ENCODE measurements at places on chromosomes 16 and 17.

DNA sequence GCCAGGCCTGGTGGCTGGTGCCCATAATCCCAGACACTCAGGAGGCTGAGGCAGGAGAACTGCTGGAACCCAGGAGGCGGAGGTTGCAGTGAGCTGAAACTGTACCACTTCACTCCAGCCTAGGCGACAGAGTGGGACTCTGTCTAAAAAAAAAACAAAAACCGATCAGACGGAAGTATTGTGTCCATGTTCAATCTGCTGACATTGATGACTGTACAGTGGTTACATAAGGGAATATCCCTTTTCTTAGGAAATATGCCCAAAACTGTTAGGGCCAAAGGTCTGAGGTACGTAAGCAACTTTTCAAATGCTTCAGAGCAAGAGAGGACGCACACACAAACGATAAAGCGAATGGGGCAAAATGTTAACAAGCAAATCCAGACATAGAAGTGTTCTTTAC is 69.8 kb upstream of the DNAH17 start:
- DNase-seq = no peak

GRCh38 chr16:10812312-10813098 is 6.1 kb downstream of the TVP23A start:
- no peak for DNase-seq

- no peak for DNase-seq
Observed at GRCh38 chr16:624526-625070, 6.2 kb upstream of the WFIKKN1 start.

DNA sequence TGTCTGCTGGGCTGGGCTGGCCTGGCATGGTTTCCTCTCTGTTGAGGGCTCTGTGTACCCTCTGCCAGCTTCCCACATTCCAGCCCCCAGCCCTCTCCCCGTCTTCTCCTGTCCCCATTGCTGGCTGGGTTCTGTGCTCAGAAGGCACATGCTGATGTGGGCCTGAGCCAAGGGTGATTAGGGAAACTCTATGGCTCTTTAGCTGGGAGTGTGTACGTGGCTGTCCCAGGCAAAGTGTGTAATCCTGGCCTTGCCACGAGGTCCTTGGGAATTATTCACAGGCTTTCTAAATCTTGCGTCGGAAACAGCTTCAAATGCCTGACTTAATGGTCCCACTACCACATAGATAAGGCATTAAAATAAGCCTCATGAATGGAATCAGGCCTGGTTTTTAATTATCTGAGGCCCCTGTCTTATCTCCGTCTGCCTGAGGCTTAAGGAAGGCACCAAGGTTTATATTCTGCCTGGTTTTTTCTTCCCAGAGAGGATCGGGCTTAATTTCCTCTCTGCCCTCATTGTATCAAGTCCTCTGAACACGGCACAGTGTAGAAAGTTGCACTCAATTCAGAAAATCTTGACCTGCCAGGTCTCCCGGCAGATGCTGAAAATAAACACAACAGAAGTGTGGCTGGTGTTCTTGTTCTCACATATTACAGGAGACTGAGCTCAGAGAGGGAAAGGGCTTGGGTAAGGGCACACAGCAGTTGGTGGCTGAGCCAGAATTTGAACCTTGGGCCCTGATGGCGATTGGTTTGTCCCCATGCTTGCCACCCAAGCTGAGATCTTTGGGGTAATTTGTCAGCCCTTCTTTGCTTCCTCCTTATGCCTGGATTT is 52.9 kb upstream of the LGALS9 start:
- no peak for DNase-seq

GRCh38 chr17:8371786-8372185 is 4.7 kb downstream of the KRABD2 start:
- no peak for DNase-seq

GRCh38 chr16:82136956-82137821 is 32.8 kb downstream of the MPHOSPH6 start:
- DNase-seq = no peak

DNA sequence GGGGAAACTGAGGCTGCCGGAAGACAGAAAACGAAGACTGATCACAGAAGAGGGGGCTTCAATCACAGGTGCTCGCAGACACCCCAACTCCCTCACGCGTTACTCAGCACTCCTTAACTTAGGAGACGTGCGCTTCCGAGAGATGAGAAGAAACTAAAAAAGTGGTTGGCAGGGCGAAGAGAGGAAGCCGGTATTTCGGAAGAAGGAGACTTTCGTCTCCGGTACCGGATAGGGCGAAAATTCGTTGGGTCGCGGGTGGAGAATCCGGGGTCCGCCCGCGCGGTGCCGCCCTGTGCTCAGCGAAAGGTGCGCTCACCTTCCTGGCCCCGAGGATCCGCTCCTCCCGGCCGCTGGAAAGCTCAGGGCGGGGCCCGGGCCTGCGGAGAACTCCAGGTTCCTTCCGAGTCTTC is 917 bp upstream of the TBX2 start:
- DNase-seq = no peak

DNA sequence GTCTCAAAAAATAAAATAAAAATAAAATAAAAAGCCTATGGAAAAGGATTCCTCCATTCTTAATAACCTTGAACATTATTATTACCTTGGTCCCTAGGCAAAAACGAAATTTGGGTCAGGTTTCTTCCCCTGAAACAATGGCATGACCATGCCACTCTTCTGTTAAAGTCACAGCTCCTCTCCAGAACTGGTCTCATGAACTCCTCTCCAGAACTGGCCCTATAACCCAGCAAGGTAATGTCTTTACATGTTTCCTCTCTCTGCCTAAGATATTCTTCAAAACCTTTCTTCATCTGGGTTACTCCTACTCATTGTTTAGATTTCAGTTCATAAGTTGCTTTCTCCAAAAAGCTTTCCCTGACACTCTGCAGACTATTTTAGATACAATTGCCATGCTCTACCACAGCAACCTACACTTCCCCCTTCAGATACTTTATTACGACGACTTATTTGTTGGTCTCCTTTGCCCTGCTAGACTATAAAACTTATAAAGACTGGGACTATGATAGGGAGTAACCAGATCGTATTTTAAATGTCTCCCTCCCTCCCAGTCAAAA is 13.5 kb downstream of the TRIM37 start:
- DNase-seq = no peak

DNA sequence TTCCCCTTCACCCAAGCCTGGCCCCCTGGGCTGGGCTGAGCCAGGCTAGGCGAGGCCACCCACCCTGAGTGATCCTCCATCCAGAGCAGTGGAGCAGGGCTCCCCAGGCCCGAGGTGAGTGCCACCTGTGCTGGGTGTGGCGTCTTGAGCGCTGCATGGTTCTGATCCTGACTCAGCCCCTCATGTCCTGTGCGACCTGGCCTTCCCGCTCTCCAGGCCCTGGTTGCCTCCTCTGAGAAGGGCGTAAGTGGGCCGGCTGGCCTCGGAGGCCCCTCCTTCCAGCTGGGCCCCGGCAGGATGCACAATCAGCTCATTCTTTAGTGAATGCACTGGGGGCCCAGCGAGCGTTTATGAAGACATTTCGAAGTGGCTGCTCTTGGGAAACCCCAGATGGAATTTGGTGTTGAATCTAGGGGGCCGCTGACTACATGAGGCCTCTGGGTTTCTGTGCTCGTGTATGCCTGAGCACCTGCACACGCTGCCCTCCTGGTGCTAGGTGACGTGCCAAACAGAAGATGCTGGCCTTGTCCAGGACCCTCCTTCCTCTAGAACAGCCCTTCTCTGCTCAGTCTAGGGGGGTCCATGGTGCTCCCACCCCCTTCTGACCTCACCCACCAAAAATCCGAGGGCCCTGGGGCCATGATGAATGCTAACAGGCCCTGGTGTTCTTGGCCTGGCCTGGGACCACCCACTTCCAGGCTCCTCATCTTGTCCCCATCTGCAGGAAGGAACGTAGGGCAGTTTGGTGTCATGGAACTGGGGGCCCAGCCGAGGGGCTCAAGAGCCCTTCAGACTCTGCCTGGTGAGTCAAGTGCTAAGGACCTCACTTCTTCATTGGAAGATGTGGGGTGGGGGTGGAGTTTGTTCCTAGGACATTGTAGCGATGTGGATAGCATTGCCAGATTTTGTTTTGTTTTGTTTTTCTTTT is 3.6 kb upstream of the TMEM92 start:
- DNase-seq = no peak

DNA sequence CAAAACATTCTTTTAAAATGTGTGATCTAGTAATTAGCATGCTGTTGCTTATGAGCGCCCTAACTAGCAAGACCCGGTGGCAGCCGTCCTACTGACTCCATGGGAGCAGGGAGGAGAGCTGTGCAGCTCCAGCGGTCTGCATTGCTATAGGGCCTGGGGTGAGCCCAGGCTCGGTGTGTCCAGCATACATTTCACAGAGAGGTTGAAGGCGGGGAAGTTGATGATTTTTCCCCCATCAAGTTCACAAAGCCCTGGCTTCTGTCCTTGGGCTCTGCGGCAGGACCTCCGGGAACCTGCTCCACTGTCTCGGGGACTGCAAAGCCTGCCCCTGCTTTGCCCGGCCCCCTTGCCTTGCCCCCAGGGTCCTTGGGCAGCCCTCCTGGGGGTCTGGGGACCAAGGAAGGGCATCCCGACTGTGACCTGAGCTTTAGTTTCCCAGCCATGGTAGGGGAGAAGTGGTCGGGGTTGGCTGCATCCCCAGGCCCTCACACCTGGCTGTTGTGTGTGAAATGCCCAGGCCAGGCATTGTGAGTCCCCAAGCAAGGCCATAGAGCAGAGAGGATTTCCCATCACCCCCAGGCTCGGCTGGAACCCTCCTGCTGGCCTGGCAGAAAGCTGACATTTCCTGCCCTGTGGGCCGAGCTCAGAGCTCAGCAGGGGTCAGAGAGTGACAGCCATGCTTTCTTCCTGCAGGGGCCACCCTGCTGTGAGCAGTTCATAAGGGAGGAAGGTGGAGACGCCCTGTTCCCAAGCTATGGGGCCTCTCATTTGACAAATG is 24.8 kb downstream of the KCNJ12 start:
- DNase-seq = no peak

GRCh38 chr17:74898376-74898946 is 5.0 kb upstream of the FADS6 start:
- DNase-seq = no peak

- no peak for DNase-seq
Observed at GRCh38 chr16:80300456-80300855, 240.3 kb upstream of the DYNLRB2 start.

GRCh38 chr17:66386498-66387351 is 84.3 kb downstream of the PRKCA start:
- no peak for DNase-seq

Data from T-cell (primary cell).